DND-41 (cell line): ENCODE measurements at places on chromosomes 4 and X.

DNA sequence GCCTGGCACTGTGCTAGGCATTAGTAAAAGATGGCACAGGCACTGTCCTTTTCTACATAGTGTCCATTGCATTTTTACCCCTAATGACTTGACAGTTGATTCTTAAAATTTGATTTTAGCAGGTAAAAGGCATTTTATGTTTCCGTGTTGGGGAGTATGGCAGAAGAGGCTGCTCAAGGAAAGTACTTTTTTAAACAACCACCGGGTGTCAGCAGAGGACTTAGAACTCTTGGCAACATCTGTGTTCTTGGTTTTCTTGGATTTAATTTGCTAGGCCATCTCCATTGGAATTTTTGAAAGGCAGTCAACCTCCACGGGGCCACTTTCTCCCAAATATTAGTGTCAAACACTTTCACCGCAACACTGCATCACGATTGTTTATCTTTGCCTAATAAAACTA, 102.9 kb downstream of the TSPAN7 start:
- H3K27ac ChIP-seq = no peak overlapping the region
- H3K4me1 ChIP-seq = no peaks in the 10 kb centered on the region
- H3K4me3 ChIP-seq = no peak overlapping the region
- H3K36me3 ChIP-seq = no peaks in the 10 kb centered on the region
- peak; percentile 12 for DNase-seq

GRCh38 chrX:52082578-52082977, 13.6 kb upstream of the MAGED4B start:
- H3K4me1 ChIP-seq = no peaks in the 10 kb centered on the region
- no peaks in the 10 kb centered on the region for H3K36me3 ChIP-seq
- H3K4me3 ChIP-seq = no peak overlapping the region

DNA sequence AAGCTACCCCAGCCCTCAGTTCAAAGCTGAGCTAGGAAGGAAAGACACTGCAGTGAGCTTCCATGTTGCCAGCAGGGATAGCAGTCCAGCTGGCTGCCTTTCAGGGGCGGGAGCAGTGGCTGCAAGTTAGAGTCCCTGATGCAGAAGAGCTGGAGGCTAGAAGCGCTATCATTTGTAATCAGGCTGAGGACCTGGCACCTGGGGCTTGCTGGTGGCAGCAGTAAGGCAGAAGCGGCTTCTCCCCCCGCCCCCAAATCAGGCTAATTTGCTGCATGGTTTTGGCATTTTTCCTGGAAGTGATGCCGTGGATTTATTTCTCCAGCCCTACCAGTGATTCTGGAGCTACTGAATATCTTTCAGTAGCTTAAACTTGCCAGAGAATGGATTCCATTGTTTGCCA, 203.3 kb downstream of the CLCN4 start:
- H3K4me3 ChIP-seq = no peak overlapping the region
- no peaks in the 10 kb centered on the region for H3K36me3 ChIP-seq
- no peak for DNase-seq
- H3K4me1 ChIP-seq = no peaks in the 10 kb centered on the region

- H3K27ac ChIP-seq = no peak overlapping the region
- no peak overlapping the region for H3K4me3 ChIP-seq
- H3K4me1 ChIP-seq = peaks cover 6% of the 10 kb centered on the region; the same call in 1 of the 2 replicates
- no peak for DNase-seq
- no peaks in the 10 kb centered on the region for H3K36me3 ChIP-seq
- no peaks in the 10 kb centered on the region for H3K27me3 ChIP-seq
Measured at GRCh38 chr4:140061659-140062289, 92.2 kb downstream of the MAML3 start.

- H3K27me3 ChIP-seq = no peaks in the 10 kb centered on the region
- no peaks in the 10 kb centered on the region for H3K4me1 ChIP-seq
- DNase-seq = no peak
- H3K27ac ChIP-seq = no peak overlapping the region
- no peak overlapping the region for H3K4me3 ChIP-seq
- no peaks in the 10 kb centered on the region for H3K36me3 ChIP-seq
Measured at GRCh38 chr4:14345356-14345775, 656.9 kb upstream of the CPEB2 start.

- H3K4me3 ChIP-seq = no peak overlapping the region
- no peaks in the 10 kb centered on the region for H3K4me1 ChIP-seq
- H3K27ac ChIP-seq = no peak overlapping the region
- DNase-seq = no peak
- H3K27me3 ChIP-seq = no peaks in the 10 kb centered on the region
Measured at GRCh38 chrX:29012867-29013266, 425.6 kb downstream of the IL1RAPL1 start.

- H3K27ac ChIP-seq = no peak overlapping the region
- H3K27me3 ChIP-seq = no peaks in the 10 kb centered on the region
- no peaks in the 10 kb centered on the region for H3K4me1 ChIP-seq
- DNase-seq = no peak
- H3K36me3 ChIP-seq = no peaks in the 10 kb centered on the region
Measured at GRCh38 chr4:183100827-183101226, 1.8 kb downstream of the WWC2 start.

- H3K27ac ChIP-seq = no peak overlapping the region
- peaks cover 5% of the 10 kb centered on the region for H3K27me3 ChIP-seq
- no peak for DNase-seq
- H3K36me3 ChIP-seq = no peaks in the 10 kb centered on the region
Measured at GRCh38 chr4:41702770-41703169, 45.8 kb downstream of the PHOX2B start.

DNA sequence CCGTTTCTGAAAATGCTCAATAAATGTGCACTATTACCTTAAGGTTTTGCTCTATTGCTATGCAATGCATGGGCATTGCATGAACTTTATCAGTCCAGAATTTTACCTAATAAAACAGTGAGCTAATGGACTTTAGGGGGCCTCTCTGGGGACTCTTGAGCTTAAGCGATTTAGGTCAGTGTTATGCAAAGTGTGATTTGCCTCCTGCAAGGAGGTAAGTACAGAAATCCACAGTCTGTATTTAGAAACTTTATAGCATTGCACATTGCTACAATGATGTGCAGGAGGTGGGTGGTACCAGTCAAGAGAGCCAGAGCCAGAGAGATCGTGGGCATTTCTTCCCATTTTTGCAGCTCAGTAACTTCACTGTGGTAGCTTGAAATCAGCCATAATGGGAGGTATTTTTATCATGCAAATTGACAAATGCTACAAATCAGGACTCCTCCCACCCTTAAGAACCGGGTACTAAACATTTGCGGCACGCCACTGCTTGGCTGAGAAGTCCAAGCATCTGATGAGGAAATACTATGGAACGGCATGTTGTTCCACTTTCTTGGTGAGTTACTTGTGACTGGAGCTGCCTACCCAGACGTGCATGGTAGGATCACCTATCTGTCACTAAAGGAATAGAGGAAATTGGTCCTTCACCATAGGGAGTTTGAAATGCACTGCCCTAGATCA, 174.6 kb upstream of the PGRMC2 start:
- H3K27ac ChIP-seq = no peak overlapping the region
- H3K4me3 ChIP-seq = no peak overlapping the region
- H3K36me3 ChIP-seq = no peaks in the 10 kb centered on the region
- no peaks in the 10 kb centered on the region for H3K4me1 ChIP-seq

DNA sequence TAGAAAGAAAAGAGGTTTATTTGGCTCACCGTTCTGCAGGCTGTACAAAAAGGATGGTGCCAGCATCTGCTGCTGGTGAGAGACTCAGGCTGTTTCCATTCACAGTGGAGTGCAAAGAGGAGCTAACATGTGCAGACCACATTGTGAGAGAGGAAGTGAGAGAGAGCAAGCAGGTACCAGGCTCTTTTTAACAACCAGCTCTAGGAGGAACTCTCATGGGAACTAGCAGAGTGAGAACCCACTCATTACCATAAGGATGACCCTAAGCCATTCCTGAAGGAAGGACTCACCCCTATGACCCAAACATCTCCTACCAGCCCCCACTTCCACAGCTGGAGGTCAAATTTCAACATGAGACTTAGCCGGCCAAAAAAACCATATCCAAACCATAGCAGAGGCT, 158.6 kb upstream of the ADGRL3 start:
- no peaks in the 10 kb centered on the region for H3K36me3 ChIP-seq
- H3K27ac ChIP-seq = no peak overlapping the region

- H3K27ac ChIP-seq = no peak overlapping the region
- no peak overlapping the region for H3K4me3 ChIP-seq
- no peaks in the 10 kb centered on the region for H3K4me1 ChIP-seq
- H3K36me3 ChIP-seq = no peaks in the 10 kb centered on the region
Measured at GRCh38 chr4:8270912-8271815, 1.6 kb downstream of the HTRA3 start.

DNA sequence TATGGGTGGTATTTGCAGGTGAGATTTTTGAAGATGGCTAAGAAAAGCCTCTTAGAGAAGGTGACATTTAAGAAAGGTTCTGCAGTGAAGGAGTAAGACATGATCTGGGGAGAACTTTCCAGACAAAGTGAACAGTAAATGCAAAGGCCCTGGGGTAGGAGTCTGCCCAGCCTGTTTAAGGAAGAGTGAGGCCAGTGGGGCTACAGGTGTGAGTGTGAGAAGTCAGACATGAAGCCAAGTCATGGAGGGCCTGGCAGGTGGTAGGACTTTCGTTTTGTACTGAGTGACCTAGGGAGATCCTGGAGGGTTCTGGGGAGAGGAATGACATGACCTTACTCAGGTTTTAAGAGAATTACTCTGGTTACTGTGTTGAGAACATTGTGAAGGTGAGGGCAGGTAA, 21.5 kb downstream of the COQ2 start:
- H3K27ac ChIP-seq = no peak overlapping the region
- no peaks in the 10 kb centered on the region for H3K27me3 ChIP-seq
- H3K36me3 ChIP-seq = peaks cover 27% of the 10 kb centered on the region; the same call in 1 of the 2 replicates
- H3K4me3 ChIP-seq = no peak overlapping the region
- no peaks in the 10 kb centered on the region for H3K4me1 ChIP-seq

DNA sequence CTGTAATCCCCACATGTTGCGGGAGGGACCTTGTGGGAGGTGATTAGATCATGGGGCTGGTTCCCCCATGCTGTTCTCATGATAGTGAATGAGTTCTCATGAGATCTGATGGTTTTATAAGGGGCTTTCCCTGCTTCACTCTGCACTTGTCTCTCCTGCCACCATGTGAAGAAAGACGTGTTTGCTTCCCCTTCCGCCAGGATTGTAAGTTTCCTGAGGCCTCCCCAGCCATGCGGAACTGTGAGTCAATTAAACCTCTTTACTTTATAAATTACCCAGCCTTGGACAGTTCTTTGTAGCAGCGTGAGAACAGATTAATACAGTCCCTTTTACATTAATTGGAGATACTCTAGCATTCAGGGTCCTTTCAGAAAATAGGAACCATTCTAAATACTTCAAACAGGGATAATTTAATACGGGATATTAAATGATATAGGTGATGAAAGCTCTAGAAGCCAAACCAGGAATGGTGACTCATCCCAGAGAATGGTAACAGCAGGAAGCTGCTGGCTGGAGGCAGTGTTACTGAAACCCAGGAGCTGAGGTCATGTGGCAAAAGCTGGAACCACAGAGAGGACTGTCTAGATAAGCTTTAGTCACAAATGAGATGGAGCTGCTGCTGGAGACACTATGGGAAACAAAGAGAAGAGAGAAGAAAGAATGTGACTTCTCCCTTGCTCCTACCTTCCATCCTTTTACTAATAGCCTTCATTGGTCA, 57.3 kb downstream of the GSTCD start:
- H3K4me3 ChIP-seq = no peak overlapping the region
- no peak for DNase-seq
- H3K27ac ChIP-seq = no peak overlapping the region
- no peaks in the 10 kb centered on the region for H3K4me1 ChIP-seq
- H3K27me3 ChIP-seq = no peaks in the 10 kb centered on the region

DNA sequence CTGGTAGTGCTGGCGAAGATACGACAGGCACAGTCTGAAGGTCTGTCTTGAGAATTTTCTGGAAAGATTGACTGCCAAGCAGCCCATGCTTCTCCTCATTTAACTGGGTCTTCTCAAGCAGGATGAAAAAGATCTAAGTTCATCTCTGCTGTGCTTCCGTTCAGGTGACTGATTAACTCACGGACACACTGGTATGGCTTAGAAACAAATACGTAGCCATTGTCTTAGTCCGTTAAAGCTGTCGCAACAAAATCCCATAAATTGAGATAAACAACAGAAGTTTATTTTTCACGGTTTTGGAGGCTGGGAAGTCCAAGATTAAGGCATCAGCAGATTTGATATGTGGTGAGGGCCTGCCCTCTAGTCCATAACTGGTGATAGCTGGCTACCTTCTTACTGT, 39.5 kb downstream of the SPINK2 start:
- H3K4me1 ChIP-seq = no peaks in the 10 kb centered on the region
- H3K27ac ChIP-seq = no peak overlapping the region
- peaks cover 3% of the 10 kb centered on the region for H3K27me3 ChIP-seq
- DNase-seq = no peak

GRCh38 chr4:129900430-129900953, 804.5 kb downstream of the C4orf33 start:
- H3K4me1 ChIP-seq = no peaks in the 10 kb centered on the region
- DNase-seq = no peak
- H3K36me3 ChIP-seq = no peaks in the 10 kb centered on the region
- H3K4me3 ChIP-seq = no peak overlapping the region
- H3K27me3 ChIP-seq = no peaks in the 10 kb centered on the region

DNA sequence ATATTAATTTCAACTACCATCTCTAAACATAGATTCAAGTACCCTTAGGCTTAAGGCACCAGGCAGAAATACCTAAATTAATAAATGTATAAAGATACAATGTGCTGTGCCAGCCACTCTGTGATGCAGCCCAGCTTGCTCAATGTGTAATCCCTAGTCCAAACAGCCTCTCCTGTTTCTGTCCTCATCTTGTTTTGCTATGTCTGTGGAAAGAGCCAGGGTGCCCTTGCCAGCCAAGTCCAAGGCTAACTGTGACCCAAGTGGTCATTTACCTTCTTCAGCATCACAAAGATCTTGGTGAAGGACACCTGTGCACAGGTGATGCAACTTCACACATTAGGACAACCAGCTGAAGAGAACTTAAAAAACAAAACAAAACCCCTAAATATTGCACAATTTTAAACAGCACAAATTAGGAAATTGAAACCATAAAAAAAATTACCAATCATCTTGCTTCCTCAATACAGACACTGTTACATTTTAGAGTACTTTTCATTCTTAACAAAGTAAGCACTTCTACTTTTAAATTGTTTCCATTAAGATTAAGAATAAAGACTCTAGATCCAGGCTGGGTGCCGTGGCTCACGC, 89.6 kb downstream of the C4orf51 start:
- no peak for DNase-seq
- no peaks in the 10 kb centered on the region for H3K4me1 ChIP-seq
- no peaks in the 10 kb centered on the region for H3K27me3 ChIP-seq
- H3K27ac ChIP-seq = no peak overlapping the region
- H3K4me3 ChIP-seq = no peak overlapping the region

- no peak overlapping the region for H3K27ac ChIP-seq
- H3K4me3 ChIP-seq = no peak overlapping the region
- H3K4me1 ChIP-seq = no peaks in the 10 kb centered on the region
Measured at GRCh38 chr4:69056921-69057550, 39.2 kb upstream of the UGT2B7 start.

GRCh38 chrX:106588801-106589200, 23.0 kb upstream of the RADX start:
- no peak for DNase-seq
- no peaks in the 10 kb centered on the region for H3K27me3 ChIP-seq
- H3K4me1 ChIP-seq = no peaks in the 10 kb centered on the region

DNA sequence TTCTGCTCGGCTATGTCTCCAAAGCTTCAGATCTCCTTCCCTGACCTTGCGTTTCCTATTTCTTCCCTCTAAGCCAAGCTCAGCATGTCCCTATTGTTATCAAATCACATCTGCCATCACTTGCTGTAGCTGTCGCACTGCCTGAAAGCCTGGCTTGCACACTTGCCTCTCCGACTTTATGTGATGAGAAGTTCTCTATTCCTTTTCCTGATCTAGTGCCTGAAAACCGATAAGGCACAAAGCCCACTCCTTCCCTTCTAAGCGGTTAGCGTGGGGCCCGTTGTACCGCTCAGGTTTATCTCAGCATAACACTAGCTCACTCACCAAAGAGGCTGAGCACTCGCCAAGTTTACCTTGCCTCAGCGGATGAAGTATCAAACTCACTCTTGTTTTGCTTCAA, 816 bp downstream of the NMU start:
- no peak for DNase-seq
- no peaks in the 10 kb centered on the region for H3K4me1 ChIP-seq
- H3K36me3 ChIP-seq = no peaks in the 10 kb centered on the region
- no peak overlapping the region for H3K4me3 ChIP-seq
